ENCODE measurements at places on chromosomes 12 and 14.
A peak's percentile ranks its signal among the peaks of the same experiment; 100 is the strongest.

GRCh38 chr12:124217508-124218242, 77.2 kb upstream of the RFLNA start:
- DNase-seq: no peak

- DNase-seq: no peak
Measured at GRCh38 chr12:75690296-75690955, 179.0 kb upstream of the KRR1 start.

DNA sequence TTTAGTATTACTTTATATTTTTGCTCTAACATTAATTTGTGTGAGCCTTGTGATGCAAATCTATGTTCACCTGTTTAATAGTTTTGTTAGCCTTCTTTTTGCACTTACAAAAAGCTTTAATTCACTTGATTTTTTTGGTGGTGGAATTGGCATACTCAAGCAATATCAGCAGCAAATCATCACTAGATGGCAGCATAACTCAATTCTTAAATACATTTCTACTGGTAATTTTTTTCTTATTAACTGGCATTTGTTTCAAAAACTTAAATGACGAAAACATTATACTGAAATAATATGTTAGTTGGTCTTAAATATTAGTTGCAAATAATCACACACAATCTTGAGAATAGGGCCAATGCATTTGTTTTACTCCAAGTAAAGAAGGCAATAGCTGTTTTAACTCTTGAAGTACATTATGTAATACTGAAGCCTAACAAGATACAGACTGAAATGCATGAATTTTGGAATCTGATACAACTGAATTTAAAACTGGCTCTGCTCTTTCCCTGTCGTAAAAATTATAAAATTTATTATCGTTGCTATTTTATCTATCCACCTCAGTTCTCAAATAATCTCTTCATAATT, 151.5 kb downstream of the ATXN7L3B start:
- DNase-seq: peak; percentile 4

- no peak for DNase-seq
Measured at GRCh38 chr12:50923361-50924130, 28.8 kb upstream of the HIGD1C start.

DNA sequence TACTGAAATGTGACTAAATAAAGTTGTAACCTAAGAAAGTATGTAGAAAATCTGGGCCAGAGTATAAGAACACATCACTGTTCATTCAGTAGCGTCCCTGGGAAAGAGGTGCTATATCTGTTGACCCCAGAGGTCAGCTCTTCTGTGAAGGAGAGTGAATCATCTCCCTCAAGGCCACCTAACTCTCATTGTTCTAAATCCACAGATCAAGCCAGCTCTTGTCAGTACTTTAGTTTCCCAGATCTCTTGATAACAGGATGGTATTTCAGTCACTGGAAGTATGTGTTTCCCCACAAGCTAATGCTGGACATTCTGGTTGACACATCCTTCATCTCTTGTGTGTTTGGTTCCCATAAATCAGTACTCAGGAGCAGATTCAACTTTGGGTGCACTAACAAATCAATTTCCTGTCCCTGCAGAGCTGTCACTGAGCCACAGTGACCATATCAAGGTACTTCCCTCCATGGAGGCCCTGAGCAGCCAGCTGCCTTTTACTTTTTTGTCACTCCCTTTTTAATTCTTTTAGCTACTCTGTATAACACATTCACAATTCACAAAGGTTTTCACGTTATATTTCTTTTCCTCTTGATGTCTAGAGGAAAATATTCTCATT, 7.8 kb downstream of the KRT1 start:
- no peak for DNase-seq

GRCh38 chr12:110330544-110330943, 49.5 kb downstream of the ATP2A2 start:
- no peak for DNase-seq

- DNase-seq: no peak
Measured at GRCh38 chr14:28673056-28673455, 93.5 kb upstream of the FOXG1 start.

DNA sequence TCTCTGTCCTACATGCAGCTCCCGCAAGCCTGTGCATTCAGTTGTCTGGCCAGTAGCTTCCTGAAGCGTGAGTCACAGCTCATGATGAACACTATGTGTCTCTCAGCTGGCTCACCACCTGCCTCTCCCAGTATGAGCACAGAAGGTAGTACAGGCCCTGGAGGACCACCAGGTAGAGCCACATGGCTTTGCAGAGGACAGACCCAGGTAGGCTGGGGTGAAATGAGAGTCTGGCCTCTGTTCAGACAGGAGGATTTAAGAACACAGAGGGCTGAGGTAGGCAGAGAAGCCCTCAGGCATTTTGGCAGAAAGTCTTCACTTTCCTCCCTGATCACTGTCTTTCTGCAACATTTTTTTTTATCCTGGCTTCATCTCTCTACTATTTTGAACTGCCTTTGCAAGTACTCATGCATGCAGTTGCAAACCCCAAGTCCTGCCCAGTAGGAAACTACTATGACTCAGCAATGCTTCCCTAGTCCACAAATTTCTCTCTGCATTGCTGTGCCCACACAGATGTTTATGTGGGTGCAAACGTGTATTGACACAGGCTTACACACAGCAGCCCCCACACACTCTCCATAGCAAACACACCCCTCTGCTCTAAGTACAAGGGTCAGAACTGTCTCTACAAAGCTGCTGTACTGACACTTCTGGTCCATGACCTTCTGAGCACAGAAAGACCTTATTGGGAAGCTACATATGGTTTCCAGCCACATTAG, 7.2 kb upstream of the SDR9C7 start:
- DNase-seq: no peak

DNA sequence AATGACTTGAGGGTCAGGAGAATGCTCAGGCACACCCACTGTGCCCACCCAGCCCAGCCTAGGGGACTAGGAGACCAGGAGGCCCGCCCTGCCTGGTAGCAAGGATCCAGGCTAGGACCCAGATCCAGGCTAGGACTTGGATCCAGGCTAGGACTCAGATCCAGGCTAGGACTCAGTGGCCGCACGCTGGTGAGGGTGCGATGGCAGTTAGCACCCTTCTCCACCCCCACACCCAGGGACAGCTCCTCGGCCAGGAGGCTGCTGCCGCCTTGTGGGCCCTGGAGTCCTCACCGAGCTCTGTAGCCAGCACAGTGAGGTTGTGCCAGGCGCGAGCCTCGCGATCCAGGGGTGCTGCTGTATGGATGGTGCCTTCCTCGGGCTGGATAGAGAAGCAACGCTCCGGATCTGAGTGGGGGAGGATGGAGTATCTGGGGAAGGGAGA, 5.1 kb downstream of the CDH24 start:
- no peak for DNase-seq

DNA sequence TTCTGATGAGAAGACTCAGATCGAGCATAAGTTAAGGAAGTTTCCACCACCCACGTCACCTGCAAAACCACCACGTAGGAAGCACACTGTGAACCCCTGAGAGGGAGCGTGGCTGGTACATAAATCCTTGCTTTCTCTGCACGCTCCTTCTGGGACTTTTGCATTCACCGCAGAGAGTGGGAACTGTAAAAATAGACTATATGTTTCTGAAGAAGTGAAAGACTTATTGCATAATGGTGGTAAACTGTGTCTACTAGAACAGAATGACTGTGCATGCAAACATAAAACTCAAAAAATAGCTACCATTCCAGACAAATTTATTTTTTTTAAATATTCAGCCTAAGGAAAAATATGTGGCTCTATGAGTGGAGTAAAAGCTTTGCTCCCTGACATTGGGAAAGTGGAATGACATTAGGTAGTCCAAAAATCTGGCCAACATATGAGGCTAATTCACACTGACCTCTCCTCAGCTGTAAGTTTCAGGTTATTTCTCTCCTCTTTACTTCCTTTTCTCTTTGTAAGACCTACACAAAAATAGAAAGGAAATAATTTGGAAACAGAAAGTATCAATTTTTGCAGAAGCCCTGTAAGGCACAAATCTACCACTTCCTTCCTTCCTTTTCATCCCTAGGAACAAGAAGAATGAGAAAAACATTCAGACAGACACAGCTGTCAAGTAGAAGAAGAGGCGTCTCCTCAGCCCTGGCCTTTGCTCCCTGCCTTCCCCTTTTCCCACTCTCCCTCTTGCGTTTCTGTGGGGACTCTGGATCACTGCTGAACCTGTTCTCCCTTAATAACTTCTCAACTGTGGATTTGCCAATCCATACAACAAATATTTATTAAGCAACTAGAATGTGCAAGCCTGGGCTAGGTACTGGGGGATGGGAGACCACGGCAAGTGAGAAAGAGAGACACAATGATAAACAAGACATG, 264.3 kb upstream of the FOXN3 start:
- DNase-seq: no peak

DNA sequence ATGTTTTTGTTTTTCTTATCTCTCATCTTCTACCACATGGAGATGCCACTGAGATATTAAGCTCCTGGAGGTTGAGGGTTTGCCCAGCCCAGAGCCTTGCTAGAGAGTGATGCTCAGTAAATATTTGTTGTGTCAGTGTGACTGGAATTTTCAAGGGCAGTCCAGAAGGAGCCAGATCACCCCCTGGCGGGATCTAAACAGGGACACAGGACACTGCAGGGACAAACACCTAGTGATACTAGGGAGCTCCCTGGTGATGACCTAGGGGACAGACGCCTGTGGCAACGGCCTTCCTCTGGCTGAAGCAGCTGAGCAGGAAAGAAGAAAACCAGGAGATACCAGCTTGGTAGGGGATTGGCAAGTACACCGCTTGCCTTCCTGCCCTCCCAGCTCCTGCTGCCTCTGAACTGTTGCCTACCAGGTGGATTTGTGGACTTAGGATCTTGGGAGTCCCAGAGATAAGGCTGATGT, 714.4 kb upstream of the TBX3 start:
- DNase-seq: peak; percentile 44

DNA sequence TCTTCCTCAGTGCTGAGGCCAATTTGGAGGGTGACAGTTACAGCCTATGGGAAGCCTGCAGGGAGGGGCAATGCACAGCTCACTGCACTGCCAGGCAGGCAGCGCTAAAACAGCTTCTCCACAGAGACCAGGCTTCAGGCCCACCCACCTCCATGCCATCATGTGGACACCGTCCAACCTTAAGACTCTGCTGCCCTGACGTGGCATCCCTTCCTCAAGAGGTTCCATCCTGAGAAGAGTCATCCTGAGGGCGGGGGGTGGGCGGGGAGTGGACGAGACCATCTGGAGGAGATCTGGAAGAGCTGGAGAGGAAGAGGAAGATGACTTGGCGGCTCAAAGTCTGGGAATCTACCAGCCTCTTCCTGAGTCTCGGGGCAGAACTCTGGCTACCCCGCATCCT, 8.4 kb upstream of the ACVRL1 start:
- no peak for DNase-seq

DNA sequence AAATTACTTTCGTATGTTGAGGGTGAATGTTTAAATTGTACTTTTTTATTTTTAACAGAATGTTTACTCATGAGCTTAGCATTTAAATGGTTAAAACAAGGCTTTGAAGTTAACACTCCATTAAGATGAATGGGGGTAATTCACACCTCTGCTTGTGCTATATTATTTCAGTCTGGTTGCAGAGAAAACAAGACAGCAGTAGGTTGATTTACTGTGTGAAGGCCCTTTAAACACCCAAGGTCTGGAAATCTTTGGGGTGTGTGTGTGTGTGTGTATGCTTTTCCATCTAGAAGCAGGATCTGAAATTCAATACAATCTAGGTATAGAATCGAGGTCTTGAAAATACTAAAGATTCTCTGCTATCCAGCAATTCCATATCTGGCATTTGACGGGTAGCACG, 83.8 kb downstream of the SLC38A6 start:
- DNase-seq: no peak

GRCh38 chr12:97555547-97556187, 93.1 kb downstream of the RMST start:
- no peak for DNase-seq

GRCh38 chr12:114476159-114476558, 70.2 kb upstream of the TBX5 start:
- DNase-seq: peak; percentile 30

DNA sequence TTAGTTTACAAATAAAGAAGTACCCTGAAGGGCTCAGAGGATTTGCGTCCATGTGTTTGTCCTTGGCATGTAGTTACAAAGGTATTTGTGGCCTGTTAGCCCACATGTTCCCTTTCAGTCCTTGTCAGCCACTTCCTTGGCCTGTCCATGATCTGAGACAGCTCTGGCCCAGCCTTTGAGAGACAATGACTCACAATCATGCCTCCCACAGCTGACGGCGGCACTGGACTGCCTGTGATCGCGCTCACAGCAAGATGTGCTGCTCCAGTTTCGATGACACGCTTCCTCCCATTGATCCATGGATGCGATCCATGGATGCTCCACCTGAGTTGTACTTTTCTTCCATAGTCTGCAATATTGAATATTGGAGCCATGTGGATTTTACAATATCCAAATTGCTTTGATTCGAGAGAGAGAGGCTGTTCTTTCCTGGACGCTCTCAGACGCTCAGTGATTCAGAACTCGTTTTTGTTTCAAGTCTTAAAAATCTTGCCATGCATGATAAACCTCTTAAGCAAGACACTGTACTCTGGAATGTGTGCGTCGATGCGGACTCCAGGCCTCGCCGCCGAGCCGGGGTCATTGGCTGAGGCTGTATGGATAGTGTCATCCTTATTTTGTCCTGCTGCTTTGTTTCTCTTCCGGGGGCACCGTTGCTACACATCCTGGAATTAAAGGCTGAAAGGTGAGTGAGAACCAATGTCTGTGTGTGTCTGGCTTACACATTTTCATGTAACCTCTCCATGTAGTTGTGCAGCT, 220.1 kb downstream of the GLT1D1 start:
- no peak for DNase-seq

DNA sequence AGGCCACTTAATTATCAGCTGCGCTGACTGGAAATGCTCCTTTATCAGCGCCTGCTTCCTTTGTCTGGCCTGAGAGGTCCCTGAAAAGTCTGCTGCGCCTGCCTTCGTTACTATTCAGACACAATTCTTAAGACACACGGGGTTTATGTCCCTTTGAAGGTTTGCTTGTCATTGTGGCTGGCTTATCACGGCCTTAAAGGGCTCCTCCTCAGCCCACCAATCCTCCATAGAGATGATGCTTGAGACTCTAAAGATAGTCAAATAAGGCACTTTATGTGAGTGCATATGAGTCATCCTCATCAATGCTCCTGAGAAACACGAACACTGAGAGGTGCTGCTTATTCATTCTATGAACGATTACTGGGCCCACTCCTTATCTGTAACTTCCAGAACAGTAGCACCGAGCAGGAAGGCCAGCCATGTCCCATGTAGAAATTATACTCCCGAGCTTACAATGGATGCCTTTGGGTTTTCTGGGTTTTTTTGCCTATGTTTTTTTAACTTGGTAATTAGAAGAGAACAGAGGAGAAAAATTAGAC, 1268.2 kb upstream of the TMEM132C start:
- no peak for DNase-seq

DNA sequence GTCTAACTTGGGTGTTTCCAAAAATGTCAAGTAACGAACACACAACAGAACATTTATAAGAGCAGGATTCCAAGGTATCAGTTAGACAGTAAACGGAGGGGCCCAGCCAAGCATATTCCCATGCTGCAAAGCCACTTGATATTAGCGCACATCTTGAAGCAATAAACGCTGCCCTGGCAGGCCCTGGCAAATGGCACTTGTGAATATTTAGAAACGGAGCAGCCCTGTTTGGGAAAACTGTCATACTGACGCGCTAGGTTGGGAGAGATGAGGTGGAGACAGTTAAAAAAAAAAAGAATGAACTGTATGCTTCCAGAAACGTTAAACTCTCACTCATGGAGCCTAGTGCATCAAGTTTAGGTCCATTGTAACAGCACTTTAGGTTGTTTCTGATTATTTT, 9.3 kb downstream of the DGLUCY start:
- DNase-seq: no peak

GRCh38 chr12:87320724-87321123, 708.5 kb downstream of the C12orf50 start:
- no peak for DNase-seq

- no peak for DNase-seq
Measured at GRCh38 chr12:102540815-102541385, 60.5 kb upstream of the IGF1 start.

GRCh38 chr12:122399254-122399591, 23.2 kb downstream of the CLIP1 start:
- no peak for DNase-seq
